ENCODE measurements at places on chromosomes 2 and 18.

DNA sequence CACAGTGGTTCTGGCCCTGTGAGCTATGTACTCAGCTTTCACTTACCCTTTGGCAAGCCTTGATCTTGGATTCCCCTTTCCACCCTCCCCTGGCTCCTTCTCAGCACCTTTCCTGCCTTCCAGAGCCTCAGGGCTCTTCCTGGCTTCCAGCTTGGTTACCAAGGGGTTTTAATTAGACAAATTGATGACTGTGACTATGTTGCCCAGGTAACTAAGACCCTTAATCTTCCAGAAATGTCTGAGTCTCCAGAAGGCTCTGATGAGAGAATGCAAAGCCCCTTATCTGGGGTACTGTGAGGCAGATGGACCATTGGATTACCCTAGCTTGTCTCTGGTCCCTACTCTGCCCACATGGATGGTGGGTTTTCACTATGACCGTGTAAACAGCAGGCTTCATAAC is 174.2 kb downstream of the LOXHD1 start:
- DNase-seq, result peak; percentile 39

DNA sequence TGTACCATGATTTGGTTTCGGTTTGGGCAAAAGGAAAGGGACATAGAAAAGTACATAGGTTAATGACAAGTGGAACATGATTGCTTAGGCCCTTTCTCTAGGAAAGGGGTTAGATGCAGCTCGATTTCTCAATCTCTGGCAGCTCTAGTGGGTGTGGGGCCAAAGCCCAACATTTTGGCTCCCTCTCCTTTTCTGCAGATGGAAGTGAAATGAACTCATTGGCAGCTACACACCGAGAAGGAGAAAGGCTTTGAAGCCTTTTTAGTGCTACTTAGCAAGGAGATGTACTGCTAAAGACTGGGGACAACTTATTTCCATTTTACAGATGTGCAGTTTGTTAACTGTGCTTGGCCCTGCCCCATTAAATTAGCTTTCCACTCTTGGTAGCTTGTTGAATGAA is 93.8 kb downstream of the LYPD6B start:
- DNase-seq, result no peak

GRCh38 chr2:239329284-239329971 is 71.4 kb downstream of the HDAC4 start:
- DNase-seq, result no peak

GRCh38 chr2:164155558-164155957 is 419.8 kb upstream of the FIGN start:
- no peak for DNase-seq

DNA sequence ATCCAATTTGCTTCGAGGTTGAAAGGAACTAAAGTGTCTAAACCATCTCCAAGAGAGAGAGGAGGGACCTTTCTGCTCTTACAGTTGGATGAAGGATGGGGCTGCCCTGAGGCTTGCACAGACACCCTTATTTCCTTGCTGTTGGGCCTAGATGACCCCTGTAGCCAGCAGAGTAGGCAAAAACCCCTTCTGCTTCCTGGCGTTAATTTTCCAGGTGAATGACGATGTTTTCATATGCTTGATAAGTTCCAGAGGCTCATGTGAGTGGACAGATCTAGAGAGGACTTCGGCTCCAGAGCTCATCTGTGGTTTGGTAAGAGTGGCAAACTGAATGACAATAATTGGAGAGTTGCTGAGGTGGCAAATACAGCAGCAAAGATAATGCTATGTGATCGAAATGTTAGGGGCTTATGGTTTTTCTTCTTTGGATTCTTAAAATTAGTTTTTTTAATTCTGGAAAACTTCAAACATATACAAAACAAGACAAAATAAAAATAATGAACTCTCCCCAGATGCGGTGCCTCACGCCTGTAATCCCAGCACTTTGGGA is 98.6 kb upstream of the MAP4K3 start:
- DNase-seq, result no peak

Data from mesendoderm (in vitro differentiated cells).